NCI-H2107 (cell line): ENCODE measurements at places on chromosomes 16 and 17.

DNA sequence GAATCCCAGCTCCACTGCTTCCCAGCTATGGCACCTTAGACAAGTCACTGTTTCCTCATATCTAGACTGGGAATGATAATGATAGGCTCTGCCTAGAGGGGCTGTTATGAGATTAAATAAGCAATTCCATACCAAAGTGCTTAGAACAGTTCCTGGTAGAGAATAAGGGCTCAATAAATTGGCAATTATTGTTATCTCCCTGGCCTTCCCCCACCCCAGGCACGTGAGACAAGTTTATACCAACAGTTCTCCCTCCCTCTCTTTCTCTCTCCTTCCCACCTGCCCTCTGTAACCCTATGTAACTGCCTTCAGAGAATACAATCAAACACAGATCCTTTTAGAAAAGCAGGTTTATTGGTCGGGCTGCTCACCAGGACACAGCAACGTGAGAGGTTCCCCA is 13.9 kb upstream of the STAT3 start:
- no peak for DNase-seq

DNA sequence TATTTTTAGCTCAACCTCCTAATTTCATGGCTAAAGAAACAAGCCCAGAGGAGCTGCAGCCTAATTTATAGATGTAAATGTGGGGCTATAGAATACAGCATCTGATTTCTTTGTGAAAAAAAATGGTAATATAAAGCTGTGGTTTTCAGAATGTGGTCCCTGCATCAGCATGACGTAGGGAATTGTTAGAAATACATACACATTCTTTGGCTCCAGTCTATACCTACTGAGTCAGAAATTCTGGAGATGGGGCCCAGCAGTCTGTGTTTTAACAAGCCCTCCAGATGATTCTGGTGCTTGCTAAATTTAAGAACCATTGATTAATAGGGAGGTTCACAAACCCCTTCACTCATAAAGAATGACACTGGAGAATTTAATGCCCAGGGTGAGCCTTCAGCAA is 18.1 kb upstream of the MYH8 start:
- no peak for DNase-seq

DNA sequence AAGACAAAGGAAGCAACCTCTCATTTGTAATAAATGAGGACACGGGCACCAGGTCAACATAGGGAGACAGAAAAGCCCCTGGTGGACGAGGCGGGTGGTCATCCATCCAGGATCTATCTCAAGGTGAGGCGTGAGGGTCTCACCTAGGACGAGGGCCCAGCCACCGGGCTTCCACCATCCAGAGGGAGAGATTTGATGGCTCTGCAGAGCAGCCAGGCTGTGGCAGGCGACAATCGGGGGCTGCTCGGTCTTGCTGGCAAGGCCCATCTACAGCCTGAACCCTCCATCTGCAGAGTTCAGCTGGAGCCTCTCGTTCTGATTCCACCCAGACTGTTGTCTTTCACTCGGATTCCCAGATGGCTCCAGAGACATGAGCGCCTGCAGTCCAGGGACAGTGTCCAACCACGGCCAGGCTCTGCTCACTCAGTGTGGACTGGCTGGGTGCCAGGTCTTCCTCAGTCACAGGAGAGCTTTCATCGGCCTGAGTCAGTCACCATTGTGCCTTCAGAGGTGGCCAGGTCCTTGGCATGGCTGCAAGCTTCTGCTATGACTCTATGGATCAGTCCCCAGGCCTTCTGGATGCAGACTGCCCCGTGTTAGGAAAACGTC is 5.9 kb downstream of the LITAFD start:
- DNase-seq: no peak

DNA sequence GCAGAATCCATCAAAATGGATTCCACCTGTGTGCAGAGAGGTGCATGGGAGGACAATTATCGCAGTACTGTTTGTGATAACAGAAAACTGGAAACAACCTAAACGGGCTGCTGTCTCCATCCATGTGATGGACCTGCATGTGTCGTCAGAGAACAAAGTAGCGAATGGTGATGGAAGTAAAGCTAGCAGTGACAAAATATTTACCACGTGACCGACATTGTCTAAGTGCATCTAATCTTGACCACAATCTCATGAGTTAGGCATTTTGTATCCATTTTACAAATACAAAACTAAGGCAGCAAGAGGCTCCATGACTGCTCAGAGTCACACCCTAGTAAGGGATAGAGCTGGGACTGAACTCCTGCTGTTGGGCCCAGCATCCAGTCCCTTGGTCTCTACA is 187.3 kb downstream of the LGALS9B start:
- no peak for DNase-seq

DNA sequence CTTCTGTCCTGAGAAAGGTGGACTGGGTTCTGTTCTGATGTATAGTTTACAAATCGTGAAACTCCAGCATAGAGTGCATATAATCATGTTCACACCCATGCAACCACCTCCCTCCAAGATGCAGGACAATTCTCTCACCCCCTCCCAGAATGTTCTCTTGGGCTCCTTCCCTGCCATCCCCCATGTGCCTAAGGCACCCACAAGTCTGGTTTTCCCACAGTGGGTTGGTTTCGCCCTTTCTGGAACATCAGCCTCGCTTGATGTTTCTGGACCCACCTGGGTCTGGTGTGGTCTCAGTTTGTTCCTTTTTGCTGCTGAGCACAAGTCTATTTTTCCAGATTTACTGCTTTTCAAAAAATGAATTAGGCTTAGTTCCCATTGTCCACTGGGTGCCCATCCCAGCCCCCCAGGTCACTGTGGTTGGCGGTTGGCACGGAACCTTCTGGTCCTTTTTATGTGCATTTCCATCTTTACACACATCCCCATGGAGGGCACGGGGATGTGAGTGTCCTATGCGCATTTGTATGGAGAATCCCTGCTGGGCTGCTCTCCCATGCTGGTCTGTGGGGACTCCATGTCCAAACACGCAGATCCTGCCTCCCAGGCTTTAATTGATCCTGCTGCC is 19.0 kb downstream of the MAP2K3 start:
- no peak for DNase-seq

DNA sequence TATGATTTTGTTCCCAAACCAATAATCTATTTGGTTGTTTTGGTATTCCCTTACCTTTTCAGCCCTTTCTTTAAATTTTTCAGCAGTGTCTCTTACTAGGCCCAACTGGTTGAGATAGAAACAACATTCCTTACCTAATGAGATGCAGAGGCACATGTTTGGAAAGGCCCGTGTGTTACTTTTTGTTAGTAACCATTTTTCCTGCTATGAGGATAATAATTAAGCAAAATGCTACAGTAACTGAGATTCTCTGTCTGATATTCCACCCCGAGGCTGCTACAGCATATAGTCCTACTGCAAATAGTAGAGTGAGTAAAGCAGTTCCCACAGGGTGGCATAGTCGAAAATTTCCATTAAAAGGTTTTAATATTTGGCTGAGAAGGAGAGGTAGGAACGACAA is 10.0 kb upstream of the B4GALNT2 start:
- no peak for DNase-seq

- DNase-seq: no peak
Observed at GRCh38 chr17:42067371-42068091, 17.1 kb upstream of the C17orf113 start.

DNA sequence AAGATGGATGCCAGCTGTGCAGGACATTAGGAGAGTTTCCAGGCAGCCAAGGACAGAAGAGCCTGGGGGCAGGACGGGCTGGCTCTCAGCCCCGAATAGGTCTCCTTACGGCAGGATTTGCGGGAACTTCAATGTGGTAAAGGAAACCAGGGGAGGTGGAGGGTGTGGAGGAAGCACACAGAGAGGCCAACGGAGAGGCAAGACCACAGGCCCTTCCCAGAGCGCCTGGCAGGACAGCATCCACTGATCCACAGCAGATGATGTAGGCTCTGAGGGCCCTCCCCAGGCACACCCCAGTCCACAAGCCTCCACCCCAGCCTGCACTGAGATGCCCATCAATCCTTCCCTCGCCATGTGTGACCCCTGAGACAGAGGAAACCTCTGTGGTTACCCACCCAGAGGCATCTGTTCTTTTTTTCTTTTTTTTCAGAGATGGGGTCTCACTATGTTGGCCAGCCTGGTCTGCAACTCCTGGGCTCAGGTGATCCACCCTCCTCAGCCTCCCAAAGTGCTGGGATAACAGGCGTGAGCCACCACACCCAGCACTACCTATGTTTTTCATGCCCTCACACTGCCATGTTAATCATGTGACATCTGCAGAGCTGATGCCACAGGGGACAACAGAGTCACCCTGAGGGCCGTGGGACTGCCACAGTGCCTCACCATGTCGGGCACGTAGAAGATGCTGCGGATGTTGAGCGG is 19.3 kb downstream of the DNASE1 start:
- no peak for DNase-seq

GRCh38 chr17:68910251-68910705 is 44.9 kb downstream of the ABCA8 start:
- no peak for DNase-seq

DNA sequence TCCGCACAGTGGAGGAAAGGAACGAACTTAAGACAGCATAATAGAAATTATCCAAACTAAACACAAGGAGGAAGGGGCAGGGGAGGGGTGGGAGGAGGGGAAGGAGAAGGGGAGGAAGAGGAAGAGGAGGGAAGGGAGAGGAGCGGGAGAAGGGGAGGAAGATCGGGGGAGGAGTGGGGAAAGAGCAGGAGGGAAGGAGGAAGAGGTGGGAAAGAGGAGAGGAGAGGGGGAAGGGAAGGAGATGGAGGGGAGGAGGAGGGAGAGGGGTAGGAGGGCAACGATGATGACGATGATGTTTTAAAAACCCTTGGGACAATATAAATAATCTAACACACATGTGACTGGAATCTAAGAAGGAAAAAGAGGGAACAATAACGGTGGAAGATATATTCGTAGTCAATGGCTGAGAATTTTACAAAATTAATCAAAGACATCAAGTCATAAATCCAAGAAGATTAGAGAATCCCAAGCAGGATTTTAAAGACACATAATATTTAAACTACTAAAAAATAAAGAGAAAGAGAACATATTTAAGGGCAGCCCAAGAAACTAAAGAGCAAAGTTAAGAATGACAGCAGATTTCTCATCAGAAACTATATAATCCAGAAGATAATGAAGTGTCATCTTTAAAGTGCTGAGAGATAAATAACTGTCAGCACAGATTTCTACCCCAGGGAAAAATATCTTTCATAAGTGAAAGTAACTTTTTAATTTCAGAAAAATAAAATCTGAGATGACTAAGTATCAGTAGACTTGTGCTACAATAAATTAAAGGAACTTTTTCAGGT is 30.2 kb downstream of the C16orf95 start:
- DNase-seq: no peak

GRCh38 chr17:79543531-79543930 is 67.3 kb downstream of the RBFOX3 start:
- no peak for DNase-seq

DNA sequence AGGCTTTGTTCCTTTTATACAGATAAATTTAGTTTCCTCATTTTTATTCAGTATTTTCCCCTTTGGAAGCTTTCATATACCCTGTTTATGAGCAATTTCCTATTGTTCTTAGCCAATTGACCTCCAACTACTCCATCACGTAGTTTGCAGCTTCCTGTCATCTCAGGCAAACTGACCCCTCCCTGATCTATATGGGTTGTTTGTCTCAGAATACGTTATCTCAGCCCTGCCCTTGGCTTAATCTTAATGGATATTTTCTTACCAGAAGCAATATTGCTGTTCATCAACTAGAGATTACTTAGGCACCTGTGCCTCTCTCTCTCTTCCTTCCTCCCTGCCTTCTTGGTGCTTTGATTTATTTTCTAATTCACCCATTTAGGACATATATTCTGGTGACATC is 81.2 kb downstream of the ZNF18 start:
- no peak for DNase-seq

GRCh38 chr17:67324330-67324729 is 42.0 kb downstream of the PSMD12 start:
- DNase-seq: no peak

- no peak for DNase-seq
Observed at GRCh38 chr17:8186446-8186786, 3.6 kb downstream of the BORCS6 start.

GRCh38 chr17:47839071-47839470 is 2.0 kb downstream of the SCRN2 start:
- no peak for DNase-seq

DNA sequence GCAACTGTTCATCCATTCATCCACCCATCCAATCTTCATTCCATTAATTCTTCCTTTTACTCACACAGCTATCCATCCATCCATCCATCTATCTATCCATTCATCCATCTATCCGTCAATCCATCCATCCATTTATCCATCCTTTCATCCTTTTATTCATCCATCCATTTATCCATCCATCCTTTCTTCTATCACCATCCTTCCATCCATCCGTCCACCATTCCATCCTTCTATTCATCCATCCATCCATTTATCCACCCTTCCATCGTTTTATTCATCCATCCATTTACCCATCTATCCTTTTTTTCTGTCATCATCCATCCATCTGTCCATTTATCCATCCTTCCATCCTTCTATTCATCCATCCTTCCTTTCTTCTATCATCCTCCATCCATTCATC is 73.0 kb upstream of the FOXF1 start:
- DNase-seq: no peak

DNA sequence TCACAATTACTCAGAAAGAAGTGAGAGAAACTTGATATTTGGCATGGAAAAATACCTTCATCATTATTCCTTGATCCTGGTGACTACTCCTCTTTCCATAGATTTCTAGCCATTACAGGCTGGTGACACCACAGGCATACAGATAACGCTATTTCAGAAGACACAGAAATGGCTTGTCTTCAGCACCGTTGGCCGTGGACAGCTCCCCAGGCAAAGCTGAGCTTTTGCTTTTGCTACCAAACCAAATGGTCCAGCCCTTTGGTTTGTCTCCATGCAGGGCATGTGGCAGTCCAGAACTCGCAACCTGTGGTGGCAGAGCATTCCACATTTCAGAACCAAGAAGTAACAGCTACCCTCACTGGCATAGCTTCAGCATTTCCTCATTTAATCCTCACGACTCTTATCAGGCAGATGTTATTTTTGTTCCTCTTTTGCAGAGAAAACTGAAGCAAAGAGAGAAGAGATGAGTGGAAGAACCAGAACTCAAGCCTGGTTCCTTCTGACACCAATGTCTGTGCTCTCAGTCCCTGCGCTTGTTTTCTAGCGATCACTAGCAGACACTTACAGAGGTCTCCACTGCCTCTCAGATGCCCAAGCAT is 55.5 kb downstream of the HS3ST4 start:
- no peak for DNase-seq

DNA sequence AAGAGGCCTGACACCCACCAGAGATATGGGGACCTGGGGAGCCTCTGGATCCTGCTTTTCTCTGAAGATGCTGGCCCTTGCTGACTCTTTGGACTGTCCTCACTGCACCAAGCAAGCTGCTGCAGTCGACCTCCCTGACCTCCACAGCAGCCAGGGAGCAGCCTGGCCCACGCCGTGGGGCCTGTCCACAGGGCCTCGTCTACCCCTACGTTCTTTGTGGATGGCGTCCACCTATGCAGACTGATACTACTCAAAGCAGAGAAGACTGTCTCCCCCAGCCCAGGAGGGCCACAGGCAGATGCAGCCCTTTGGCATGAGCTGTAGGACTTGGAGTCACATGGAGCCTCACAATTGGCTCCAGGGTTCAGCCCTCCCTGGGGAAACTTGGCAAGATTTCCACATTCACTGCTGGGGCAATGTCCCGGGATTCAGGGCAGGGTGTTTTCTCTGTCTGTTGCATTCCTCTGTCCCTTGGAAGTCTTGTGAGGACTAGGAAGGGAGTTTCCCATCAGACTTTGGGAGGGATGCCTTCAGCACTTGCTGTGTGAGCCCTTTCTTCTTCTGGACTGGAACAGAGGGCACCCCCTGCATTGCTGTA is 152.2 kb downstream of the NTN1 start:
- DNase-seq: no peak

GRCh38 chr17:75011401-75012095 is 922 bp upstream of the MRPL58 start:
- DNase-seq: no peak

GRCh38 chr16:50071075-50071671 is 5.4 kb downstream of the HEATR3 start:
- DNase-seq: no peak
